ENCODE measurements at places on chromosomes 7 and 10. TPM values are rescaled to one million over a fixed set of nuclear protein-coding genes. Genes with fewer than 3 reads are reported as not detected.

Gene IGFBP3
- total RNA-seq, result 1,278 TPM

Gene BLNK
- total RNA-seq, result not detected

Gene GTF2IRD2
- 8.4 TPM for total RNA-seq

Gene SPDYE6
- total RNA-seq, result not detected

Gene ADARB2
- not detected for total RNA-seq

Gene WNT2
- 9.9 TPM for total RNA-seq

All from fibroblast of the aortic adventitia (primary cell).